ENCODE measurements at places on chromosomes 4 and X.

DNA sequence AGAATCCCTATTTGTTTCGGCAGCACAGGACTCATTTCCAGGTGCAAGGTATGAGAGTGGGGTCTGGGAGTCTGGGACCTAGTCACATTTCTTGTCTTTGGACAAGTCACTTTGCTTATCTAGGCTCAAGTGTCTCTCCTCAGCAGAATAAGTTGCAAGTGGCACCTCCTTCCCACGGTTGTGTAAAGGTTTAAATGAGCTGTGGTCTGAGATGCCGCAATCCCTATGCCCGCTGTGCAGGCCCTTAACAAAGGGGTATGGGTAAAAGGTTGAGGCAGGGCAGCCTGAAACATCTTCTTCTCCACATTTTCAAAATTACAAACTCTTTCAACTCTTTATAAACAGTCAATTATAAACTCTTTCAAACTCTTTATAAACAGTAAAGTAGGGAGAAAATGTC, 93.7 kb downstream of the RTL5 start:
- no peak for ATAC-seq

GRCh38 chrX:115616943-115617563, 56.1 kb downstream of the PLS3 start:
- no peak for ATAC-seq

- no peak for ATAC-seq
Observed at GRCh38 chrX:131841496-131842437, 181.3 kb upstream of the STK26 start.

DNA sequence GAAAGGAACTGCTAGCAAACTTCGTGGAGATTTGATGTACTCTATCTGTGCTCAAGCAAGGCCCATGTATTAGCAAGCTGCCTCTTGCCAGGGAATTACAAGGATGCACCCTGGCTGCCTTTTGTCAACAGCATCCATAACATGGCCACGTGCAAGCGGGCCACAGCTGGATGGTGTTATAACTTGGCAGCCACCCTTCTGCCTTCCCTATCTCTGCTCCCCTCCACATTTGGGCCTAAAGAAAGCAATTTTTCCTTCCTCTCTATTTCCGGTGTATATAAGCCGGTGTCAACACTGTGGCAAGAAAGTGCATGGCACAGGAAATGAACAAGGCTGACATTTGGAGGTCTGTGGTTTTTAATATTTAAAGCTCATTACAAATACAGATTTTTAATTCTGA, 94.8 kb downstream of the CLNK start:
- no peak for ATAC-seq

GRCh38 chrX:115147220-115147619, 42.0 kb upstream of the RBMXL3 start:
- ATAC-seq, result no peak

Data from gastroesophageal sphincter (tissue), 4 donors.